ENCODE measurements at places on chromosomes 2 and 18.
A peak's percentile ranks its signal among the peaks of the same experiment; 100 is the strongest.

- no peak overlapping the region for H3K4me3 ChIP-seq
- H3K27ac ChIP-seq: no peak overlapping the region
- peaks cover 14% of the 10 kb centered on the region for H3K4me1 ChIP-seq
These were observed 3.6 kb upstream of the CWC22 start for GRCh38 chr2:180010701-180011100.

- H3K4me3 ChIP-seq: no peak overlapping the region
- peaks cover 10% of the 10 kb centered on the region for H3K36me3 ChIP-seq
- no peak overlapping the region for H3K27ac ChIP-seq
- no peak for DNase-seq
These were observed 55.2 kb downstream of the TRAPPC12 start for GRCh38 chr2:3434654-3435053.

GRCh38 chr18:76203552-76203951, 291.5 kb downstream of the ZNF516 start:
- H3K4me3 ChIP-seq: no peak overlapping the region
- H3K27me3 ChIP-seq: peaks cover 24% of the 10 kb centered on the region
- peaks cover 4% of the 10 kb centered on the region for H3K4me1 ChIP-seq
- no peak overlapping the region for H3K27ac ChIP-seq
- DNase-seq: no peak

GRCh38 chr2:147843864-147844696, 749 bp upstream of the ACVR2A start:
- peak overlapping the region; percentile 50 for H3K27ac ChIP-seq
- peaks cover 44% of the 10 kb centered on the region for H3K27me3 ChIP-seq
- DNase-seq: peak; percentile 89
- H3K36me3 ChIP-seq: peaks cover 2% of the 10 kb centered on the region

DNA sequence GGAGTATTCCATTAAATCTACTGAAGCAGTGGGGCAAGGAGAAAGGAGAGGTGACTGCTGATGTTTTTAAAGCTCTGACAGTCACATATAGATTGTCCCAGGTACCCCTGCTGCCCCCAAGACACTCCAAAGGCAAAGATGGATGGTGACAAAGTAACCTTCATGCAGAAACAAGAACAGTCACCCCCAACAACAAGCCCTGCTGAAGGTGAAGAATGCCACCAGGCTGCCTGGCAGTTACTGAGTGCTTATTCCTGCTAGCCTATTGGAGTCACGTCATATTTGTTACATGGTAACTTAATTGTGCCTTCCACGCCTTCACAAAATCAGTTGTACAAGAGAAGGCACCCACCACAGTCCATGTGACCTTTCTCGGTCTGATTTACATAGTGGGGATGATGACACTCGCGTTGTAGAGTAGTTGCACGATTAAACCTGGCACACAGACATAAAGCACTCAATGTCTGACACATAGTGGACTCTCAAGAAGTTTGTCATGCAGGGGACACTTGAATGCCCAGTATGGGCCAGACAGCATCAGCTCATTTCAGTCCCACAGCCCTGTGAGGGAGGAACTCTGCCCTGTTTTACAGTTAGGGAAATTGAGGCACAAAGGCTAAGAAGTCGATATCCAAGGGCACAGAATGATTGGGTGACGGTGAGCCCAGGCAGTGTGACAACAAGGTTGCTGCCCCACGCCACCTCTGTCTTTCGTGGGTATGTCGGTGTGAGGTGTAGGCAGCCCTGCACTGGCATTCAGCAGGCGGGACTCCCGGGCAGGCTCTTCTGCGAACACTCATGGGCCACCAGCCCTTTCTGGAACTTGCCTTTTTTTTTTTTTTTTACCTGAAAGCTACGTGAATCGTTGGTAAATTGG, 62.7 kb downstream of the ZCCHC2 start:
- peaks cover 14% of the 10 kb centered on the region for H3K36me3 ChIP-seq
- H3K27ac ChIP-seq: peak overlapping the region; percentile 87
- H3K27me3 ChIP-seq: no peaks in the 10 kb centered on the region
- DNase-seq: peak; percentile 50
- H3K4me3 ChIP-seq: peak overlapping the region; percentile 58
- peaks cover 39% of the 10 kb centered on the region for H3K4me1 ChIP-seq

DNA sequence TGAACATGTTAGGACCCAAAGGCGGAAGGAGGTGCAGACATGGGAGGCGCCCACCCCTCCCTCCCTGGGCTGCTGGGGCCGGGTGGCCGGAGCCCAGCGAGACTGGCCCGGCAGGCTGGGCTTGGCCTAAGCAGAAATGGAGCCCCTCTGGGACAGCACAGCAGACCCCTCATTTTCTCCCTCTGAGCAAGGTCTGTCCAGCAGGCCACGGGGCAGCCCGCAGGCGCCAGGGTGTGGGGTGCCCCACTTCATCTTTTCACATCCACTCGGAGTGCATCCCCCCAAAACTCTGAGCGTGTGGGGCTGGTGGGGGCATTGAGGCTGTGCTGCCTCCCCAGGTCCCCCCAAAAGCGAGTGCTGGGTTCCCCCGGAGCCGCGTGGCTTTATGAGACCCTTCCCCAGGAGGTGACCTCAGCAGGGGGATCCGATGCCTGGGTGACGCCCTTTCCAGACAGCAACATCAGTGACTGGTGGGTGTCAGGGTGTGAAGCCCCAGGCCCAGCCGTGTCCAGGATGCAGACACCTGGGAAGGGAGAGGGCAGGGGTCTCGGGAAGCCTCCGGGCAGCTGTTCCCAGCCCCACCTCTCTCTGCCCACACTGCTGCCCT, 36.7 kb upstream of the GPC1 start:
- no peaks in the 10 kb centered on the region for H3K27me3 ChIP-seq
- H3K4me1 ChIP-seq: peaks cover 15% of the 10 kb centered on the region
- no peak overlapping the region for H3K27ac ChIP-seq
- no peak for DNase-seq

DNA sequence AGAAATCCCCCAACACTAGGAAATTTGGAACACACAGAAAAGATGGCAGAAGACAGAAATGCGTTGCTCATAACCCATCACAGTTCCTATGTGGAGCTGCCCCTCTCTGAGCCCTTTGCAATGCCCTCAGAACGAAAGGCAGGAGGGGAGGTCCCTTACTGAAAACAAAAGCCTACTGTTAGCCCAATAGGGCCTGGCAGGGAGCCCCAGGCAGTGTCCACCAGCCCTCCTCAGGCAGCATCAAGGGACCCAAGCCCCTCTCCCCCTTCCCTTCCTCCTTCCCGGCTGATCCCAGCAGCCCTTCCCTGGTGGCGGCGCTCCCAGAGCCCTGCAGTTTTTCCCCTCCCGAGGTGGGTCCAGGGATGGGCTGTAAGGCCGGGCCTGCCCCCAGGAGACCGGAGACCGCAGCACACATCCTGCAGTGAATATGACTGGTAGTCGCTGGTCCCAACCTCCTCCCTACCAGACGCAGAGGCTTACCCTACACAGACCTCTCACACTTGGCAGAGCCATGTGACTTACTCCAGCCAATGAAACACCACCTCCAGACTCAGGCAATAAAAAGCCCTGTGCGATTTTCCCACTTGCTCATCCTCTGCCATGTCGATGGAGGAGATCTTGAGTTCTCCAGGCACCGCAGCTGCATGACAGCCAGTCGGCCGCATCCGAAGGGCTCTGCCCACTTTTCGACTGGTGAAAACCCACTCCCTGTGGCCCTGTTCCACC, 19.4 kb upstream of the DUSP2 start:
- H3K4me3 ChIP-seq: peak overlapping the region; percentile 82
- H3K36me3 ChIP-seq: peaks cover 11% of the 10 kb centered on the region
- peak overlapping the region; percentile 99 for H3K27ac ChIP-seq
- peaks cover 2% of the 10 kb centered on the region for H3K27me3 ChIP-seq

DNA sequence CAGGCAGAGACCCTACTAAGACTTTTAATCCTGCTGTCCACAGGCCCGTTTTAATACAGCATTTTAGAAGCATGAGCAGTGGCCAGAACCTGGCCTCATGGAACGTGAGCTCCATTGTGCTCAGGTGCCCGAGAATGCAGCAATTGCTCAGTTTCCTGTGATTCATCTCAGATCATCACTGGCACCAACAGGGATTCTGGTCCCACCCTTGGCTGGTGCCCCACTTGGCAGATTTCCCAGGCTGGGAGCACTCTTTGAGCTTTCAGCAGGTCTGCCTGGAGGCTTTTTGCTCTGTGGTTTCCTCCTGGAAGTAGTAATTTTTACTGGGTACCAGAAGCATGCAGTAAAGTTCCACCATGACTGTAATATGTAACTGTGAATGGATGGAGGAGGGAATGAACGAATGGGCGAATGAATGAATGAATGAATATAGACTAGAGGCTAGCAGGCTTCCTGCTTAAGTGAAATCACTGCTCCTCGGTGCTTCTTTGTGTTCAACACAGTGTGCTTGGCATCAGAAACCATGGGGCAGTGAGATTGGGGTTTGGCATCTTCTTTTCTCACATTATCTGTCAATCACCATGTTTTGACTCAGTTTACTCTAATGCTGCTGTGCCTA, 312.9 kb downstream of the PRKCE start:
- no peaks in the 10 kb centered on the region for H3K36me3 ChIP-seq
- no peaks in the 10 kb centered on the region for H3K27me3 ChIP-seq
- H3K4me1 ChIP-seq: peaks cover 20% of the 10 kb centered on the region
- no peak overlapping the region for H3K4me3 ChIP-seq
- H3K27ac ChIP-seq: no peak overlapping the region

DNA sequence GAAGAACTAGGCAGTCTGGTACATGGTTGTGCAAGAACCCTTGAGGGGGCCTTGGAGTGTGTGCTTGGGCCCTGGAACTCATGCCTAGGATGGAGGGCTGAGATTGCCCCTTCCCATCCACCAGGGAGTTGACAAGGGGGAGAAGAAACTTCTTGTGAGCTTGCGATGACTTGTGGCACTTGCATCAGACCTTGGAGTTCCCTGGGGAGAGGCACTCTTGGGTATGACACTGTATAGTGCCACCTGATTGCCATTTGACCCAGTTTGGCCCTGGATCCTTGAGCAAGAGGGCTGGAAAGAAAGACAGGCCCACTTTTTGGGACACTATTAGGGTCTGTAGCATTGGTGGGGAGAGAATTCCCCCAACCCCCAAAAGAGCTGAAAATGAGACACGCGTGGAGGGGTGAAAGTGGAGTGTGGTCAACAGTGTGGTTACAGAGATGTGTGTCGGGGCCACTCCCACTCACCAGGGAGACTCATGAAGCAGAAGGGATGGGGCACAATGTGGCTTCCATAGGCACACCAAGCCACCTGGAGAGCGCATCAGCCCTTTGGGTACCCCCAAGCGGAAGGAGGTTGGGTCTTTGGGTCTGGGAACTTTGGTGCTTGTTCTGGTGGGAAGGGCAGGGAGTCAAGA, 101.3 kb downstream of the MSH2 start:
- H3K27me3 ChIP-seq: peaks cover 2% of the 10 kb centered on the region
- peaks cover 14% of the 10 kb centered on the region for H3K4me1 ChIP-seq
- no peak overlapping the region for H3K27ac ChIP-seq
- no peak for DNase-seq
- peaks cover 11% of the 10 kb centered on the region for H3K36me3 ChIP-seq

- no peaks in the 10 kb centered on the region for H3K36me3 ChIP-seq
- H3K27me3 ChIP-seq: no peaks in the 10 kb centered on the region
- H3K27ac ChIP-seq: no peak overlapping the region
- no peak for DNase-seq
These were observed 323.3 kb upstream of the RAB6C start for GRCh38 chr2:129656081-129656598.

DNA sequence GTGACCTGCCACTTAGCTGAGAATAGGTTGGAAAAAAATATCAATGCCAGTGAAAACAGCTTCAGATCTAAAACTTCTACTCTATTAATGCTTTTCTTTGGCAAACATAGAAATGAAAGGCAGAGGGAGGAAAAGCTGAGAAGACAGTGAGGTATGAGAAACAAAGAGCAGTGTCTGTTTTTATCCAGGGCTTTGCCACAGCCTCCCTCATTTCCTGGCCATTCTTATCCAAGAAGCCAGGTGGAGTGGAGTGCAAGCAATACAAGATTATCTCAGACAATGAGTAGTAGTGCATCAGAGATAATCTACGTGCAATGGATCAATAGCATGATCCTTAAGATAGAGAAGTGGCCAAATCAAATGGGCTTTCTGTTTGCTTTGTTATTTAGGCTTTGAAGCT, 808.7 kb upstream of the PIK3C3 start:
- H3K4me1 ChIP-seq: no peaks in the 10 kb centered on the region
- no peak overlapping the region for H3K4me3 ChIP-seq
- no peak for DNase-seq
- no peaks in the 10 kb centered on the region for H3K36me3 ChIP-seq

- H3K36me3 ChIP-seq: no peaks in the 10 kb centered on the region
- peaks cover 8% of the 10 kb centered on the region for H3K4me1 ChIP-seq
- DNase-seq: no peak
- no peak overlapping the region for H3K4me3 ChIP-seq
These were observed 12.7 kb upstream of the IL18R1 start for GRCh38 chr2:102342888-102343287.

DNA sequence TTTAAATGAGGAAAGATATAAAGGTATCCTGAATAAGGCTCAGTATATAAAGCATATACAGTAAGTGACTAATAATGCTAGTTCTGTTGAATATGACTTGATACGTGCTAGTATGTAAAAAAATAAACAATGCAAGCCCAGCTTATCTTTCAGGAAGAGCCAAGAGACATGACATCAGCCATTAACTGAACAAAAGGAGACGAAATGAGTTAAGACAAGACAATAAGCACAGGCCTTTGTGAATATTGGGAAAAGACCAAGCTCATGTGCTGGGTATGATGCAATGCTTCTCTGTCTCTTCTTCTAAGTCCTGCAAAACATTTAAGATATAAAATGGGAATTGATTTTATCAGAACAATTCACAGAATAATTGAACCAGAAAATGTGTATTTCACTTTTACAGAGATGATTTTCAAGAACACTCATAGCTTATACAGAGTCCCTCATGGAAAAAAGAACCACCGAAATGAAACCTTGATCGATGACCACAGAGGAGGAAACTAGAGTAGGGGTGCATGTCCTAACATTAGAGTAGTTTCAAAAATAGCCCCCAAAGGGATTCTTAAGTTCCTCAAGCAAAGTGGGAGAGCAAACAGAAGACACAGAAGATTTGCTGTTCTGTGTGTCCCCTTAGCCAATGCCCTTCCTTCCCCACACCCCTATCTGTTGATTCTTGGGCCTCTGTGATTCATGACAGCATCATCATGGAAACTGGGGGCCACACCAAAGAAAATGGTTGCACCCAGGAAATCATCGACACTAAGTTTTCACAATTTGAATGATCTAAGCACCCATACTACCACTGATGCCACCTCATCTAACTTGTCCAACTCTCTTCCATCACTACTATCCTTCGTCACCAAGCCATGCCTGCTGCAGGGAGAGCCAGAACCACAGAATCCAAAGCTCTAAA, 68.0 kb upstream of the CRIM1 start:
- peak overlapping the region; percentile 48 for H3K4me3 ChIP-seq
- H3K27ac ChIP-seq: peak overlapping the region; percentile 94
- H3K4me1 ChIP-seq: peaks cover 23% of the 10 kb centered on the region

GRCh38 chr2:95734976-95735890, 143.4 kb downstream of the TRIM43 start:
- no peak overlapping the region for H3K4me3 ChIP-seq
- no peak overlapping the region for H3K27ac ChIP-seq
- DNase-seq: no peak
- H3K4me1 ChIP-seq: no peaks in the 10 kb centered on the region
- peaks cover 11% of the 10 kb centered on the region for H3K27me3 ChIP-seq

GRCh38 chr18:54616220-54616848, 25.3 kb downstream of the DYNAP start:
- H3K27me3 ChIP-seq: no peaks in the 10 kb centered on the region
- H3K4me1 ChIP-seq: no peaks in the 10 kb centered on the region
- no peak overlapping the region for H3K27ac ChIP-seq
- DNase-seq: no peak
- no peaks in the 10 kb centered on the region for H3K36me3 ChIP-seq
- H3K4me3 ChIP-seq: no peak overlapping the region

- H3K4me1 ChIP-seq: no peaks in the 10 kb centered on the region
- no peak for DNase-seq
- peaks cover 26% of the 10 kb centered on the region for H3K36me3 ChIP-seq
- no peak overlapping the region for H3K4me3 ChIP-seq
These were observed 57.1 kb downstream of the PDK1 start for GRCh38 chr2:172613040-172613439.

GRCh38 chr2:152221839-152222238, 46.3 kb upstream of the STAM2 start:
- no peaks in the 10 kb centered on the region for H3K4me1 ChIP-seq
- H3K4me3 ChIP-seq: no peak overlapping the region
- H3K36me3 ChIP-seq: no peaks in the 10 kb centered on the region
